ENCODE measurements at places on chromosomes 7 and 10. TPM values are rescaled to one million over a fixed set of nuclear protein-coding genes. Genes with fewer than 3 reads are reported as not detected.

DNA sequence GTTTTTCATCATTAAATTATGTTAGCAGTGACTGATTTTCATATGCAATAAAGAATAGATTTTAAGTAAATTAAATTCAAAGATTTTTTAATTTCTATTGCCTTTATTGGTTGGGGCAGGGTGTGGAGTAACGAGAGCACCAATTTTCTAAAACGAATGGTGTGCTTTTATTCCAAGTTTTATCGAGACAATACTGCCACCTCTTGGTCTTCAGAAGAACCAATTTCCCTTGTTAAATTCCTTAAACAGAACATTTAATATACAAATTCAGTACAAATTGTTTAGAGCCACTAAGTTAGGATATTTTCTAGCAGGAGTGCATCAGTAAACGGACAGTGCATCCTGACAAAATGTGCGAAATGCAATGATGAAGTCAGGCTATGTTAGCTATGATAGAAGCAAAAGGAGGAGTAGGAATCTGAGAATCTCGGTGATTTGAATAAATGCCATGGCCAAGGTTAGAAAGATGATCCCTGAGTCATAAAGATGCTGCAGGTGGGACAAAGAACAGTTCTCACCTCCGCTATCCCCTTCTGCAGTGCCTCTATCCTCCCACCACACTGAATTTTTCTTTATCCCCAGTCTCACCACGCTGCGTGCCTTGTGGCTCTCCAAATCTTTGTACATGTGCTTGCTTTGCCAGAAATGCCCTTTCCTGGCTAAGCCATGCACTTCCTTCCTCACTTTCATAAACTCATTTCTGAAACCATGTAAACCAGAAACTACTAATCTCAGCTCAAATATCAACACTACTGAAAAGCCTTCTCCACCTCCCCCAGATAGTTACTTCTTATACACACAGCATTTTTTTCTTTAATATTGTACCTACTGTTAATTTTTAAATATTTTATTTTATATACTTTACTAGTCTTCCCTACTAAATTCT lies 31.9 kb upstream of the AGBL3 start:
- peak; percentile 50 for DNase-seq

Gene ADCYAP1R1
- not detected for total RNA-seq

Gene WDR86
- total RNA-seq, result not detected

DNA sequence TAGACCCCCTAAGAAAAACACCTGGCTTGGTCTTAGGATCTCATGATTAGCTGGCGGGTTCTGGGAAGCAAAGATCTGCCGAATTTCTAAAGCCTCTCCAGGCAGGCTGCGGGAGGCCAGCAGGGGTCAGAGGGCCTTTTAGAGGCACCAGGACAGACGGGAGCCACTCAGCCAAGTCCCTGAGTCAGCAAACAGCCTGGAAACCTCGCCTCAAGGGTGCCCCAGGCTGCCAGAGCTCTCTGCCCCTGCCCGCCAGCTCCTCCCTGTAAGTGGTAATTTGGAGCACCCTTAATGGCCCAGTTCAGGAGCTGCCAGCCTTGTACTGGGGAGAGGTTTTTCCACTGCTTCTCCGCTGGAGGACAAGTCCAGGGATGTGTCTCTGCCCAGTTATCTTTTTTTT lies 88.7 kb downstream of the HIP1 start:
- no peak for DNase-seq

DNA sequence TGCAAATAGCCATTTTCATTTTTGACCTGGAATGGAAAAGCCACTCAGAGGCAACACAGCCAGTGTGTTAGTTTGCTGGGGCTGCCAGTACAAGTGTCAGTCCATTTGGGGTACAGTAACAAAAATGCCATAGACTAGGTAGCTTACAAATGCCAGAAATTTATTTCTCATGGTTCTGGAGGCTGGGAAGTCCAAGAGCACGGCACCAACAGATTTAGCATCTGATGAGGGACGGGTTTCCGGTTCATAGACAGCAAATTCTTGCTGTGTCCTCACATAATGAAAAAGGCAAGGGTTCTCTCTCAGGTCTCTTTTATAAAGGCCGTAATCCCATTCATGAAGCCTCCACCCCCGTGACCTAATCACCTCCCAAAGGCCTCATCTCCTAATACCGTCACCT lies 418.2 kb downstream of the TYW1 start:
- DNase-seq, result no peak

GRCh38 chr10:15083674-15084501 lies 4.7 kb downstream of the ACBD7 start:
- DNase-seq, result no peak

DNA sequence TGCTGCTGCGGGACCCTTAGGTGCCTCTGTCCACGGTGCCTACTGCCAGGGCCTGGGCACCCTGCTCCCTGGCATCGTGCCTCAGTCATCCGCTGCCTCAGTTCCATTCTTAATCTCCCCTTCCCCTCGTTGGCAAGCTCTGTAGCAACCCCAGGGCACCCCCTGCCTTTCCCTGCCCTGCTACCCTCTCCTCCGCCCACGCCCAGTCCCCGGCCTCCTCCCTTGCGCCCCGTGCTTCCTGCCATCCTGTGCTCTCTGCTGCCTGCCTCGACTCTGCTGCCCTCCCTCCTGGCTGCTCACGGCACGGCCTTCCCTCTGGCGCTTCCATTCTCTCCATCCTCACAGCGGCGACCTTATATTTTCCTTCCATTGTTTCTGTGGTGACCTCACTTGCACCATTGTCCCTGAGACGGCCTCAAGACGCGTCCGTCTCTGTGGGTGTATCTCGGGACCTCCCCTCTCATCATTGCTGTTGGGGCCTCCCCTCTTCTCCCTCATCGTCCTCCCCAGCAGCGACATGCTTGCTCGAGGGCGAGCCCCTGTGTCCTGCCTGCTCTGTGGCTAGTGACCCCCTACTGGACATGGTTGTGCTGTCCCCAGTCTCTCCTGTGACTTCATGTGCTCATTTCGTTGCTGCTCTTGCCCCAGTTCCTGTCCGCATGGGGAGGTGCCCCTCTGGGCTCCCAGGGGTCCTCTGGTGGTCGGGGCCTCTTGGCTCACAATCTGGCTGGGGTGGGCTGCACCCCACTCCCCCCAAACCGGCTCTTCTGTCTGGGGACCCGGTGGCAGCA lies 35.3 kb downstream of the AGAP3 start:
- DNase-seq, result no peak

DNA sequence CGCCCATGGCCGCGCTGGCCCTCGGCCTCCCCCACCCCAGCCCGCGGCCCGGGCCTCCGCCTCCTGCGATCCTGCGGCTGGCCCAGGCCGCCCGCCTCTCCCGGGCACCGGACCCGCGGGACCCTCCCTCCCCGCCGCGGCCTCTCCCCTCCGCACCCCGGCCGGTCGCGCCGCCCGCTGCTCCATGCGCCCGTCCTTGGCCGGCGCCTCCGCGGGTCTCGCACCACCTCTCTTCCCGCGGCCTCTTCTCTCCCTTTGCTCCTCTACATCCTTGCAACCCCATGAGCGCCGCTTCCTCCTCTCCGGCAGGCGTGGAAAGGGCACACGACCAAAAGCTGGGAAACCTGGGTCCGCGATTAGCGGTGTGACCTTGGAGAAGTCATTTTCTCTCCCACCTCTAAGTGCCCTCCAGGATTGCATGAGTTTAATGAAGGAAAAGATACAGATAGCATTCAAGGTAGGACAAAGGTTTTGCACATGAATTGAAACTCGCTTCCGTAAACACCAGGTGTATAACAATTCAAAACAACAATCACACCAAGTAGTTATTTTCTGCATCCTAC lies 448 bp upstream of the SRPK2 start:
- DNase-seq, result peak; percentile 52

GRCh38 chr10:33655165-33655815 lies 320.8 kb upstream of the NRP1 start:
- no peak for DNase-seq

GRCh38 chr10:29611781-29612381 lies 22.9 kb downstream of the SVIL start:
- no peak for DNase-seq

- no peak for DNase-seq
Measured at GRCh38 chr10:123645615-123646014, 20.5 kb upstream of the GPR26 start.

Gene PLA2G12B
- total RNA-seq, result not detected

DNA sequence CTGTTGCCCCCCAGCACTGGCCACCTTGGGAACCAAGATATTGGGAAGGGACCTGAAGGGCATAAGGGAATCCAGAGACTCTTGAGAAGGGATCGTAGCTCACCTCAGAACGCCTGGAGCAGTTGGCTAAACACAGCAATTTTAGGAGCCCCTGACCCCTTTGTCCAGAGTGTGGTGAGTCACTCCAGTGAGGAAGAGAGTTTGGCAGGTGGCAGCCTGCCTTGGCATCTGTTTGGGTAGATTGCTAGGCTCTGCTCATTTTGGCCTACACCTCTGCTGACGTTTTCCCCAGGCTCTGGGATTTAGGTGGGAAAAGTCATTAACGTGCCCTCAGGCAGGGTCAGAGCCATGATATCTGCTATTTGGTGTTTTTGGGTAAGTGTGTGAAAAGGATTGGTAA lies 100.6 kb downstream of the GRB10 start:
- peak; percentile 42 for DNase-seq

DNA sequence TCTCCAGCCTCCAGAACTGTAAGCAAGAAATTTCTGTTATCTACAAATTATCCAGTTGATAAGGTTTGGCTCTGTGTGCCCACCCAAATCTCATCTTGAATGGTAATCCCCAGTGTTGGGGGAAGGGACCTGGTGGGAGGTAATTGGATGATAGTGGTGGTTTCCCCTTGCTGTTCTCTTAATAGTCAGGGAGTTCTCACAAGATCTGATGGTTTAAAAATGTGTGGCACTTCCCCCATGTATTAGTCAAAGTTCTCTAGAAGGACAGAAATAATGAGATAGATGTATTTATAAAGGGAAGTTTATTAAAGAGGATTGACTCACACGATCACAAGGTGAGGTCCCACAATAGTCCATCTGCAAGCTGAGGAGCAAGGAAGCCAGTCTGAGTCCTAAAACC lies 56.2 kb upstream of the APBB1IP start:
- DNase-seq, result no peak

Gene VIPR2
- total RNA-seq, result not detected

DNA sequence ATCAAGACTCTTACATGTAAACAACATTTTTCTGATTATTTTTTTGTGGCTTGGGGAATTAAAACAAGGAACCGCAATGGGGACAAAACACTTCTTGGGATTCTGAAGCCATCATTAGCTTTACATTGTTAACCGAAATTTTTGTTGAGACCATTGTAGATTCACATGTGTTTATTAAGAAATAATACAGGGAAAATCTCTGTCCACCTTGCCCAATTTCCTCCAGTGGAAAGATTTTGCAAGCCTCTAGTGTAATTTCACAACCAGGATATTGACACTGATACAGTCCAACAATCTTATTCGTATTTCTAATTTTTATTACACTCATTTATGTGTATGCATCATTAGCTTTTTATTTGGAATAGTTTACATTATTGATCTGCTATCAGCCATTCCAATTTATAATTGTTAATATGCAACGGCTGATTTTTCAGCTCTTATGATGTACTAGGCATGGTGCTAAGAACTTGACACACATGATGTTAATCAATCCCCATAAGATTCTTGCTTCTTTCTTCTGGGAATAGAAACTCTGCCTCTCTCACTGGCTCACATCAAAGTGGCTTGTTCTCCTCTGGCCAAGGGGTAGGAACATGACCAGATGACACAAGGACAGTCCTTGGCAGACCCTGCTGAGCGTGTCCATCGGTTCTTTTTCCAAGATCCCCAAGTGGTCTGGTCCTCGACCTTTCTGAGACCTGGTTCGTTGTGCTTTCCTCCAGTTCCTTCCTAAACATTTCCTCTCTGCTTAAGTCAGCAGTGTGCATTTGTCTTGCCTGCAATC lies 137.6 kb downstream of the ADAM12 start:
- DNase-seq, result no peak

Gene SNX10
- 7.9 TPM for total RNA-seq

Gene MSMB
- total RNA-seq, result not detected

DNA sequence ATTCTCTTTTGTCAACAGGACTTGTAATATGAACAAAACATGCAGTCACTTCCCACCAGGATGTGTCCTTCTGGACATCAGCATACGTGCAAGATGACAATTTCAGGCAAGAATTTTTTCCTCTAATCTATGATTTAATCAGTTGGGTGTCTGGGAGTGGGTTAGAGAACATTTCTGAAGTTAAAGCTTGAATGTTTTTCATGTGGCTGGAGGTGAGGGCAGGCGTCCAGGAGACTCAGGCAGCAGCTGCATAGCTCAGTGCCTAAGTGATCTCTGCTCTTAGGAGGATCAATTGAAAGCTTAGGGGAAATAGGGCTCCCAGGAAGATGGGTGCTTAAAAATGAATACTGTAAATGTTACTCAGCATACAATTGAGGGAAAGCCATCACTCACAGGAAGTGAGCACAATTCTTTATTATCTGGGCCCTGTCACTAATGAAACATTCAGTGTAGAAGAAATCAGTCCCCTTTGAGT lies 457.6 kb upstream of the KLF6 start:
- DNase-seq, result peak; percentile 52

GRCh38 chr10:130222381-130222780 lies 86.2 kb downstream of the GLRX3 start:
- DNase-seq, result no peak

Gene MEOX2
- total RNA-seq, result not detected

GRCh38 chr7:48438206-48438605 lies 266.9 kb downstream of the ABCA13 start:
- DNase-seq, result peak; percentile 26

Gene NEBL
- 14.7 TPM for total RNA-seq

Gene C10orf67
- 0.15 TPM for total RNA-seq

Gene NEUROG3
- not detected for total RNA-seq

Gene BEND7
- total RNA-seq, result 1.2 TPM

Gene INSYN2A
- total RNA-seq, result not detected

All from PC-3 (cell line).